ENCODE measurements at places on chromosomes 6 and 20. TPM values are rescaled to one million over a fixed set of nuclear protein-coding genes. Genes with fewer than 3 reads are reported as not detected.

DNA sequence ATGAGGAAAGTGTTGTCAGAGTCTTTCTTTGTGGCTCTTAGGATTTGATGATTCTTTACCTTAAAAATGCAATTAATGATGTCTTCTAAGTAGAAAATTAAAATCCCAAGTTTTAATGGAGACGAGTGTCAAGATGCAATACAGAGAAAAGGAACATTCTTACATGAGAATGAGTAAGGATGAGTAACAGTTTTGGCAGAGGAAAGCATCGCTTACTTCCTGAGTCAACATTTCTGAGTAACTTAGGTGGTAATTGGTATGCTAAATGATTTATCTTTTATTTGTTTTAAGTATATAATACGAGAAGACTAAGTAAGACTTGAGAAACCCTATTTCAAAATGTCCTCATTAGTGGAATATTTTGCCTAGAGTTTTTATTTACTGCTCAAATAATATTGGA, 101.3 kb downstream of the RTN4IP1 start:
- no peak overlapping the region for H3K4me3 ChIP-seq
- peaks cover 17% of the 10 kb centered on the region for H3K4me1 ChIP-seq
- H3K27ac ChIP-seq: no peak overlapping the region
- H3K27me3 ChIP-seq: no peaks in the 10 kb centered on the region
- DNase-seq: no peak

DNA sequence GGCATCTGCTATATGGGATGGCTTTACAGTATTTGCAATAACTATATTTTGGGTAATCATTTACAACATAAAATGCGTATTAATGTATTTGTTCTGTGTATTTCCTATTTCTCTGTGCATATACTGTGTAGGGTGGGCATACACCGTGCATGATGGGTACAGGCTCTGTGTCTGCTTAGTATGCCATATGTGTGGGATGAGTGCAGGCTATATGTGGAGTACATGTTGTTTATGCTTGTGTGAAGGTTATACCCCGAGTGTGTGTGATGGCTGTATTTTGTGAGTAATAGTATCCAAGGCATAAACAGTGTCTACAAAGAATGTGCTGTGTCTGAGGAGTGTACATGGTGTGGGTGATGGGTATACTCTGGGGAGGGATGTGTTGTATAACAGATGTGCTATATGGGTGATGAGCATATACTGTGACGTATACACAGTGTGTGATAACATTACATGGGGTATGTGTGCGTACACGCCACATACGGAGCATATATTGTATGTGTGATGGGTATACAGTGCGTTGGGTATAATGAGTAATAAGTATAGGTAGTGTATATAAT, 52.7 kb downstream of the CPXM1 start:
- H3K4me3 ChIP-seq: no peak overlapping the region
- H3K27ac ChIP-seq: no peak overlapping the region
- peaks cover 32% of the 10 kb centered on the region for H3K4me1 ChIP-seq
- DNase-seq: no peak
- H3K27me3 ChIP-seq: no peaks in the 10 kb centered on the region

GRCh38 chr6:139294090-139294489, 2.3 kb upstream of the TXLNB start:
- peak overlapping the region; percentile 12 for H3K27ac ChIP-seq
- H3K36me3 ChIP-seq: no peaks in the 10 kb centered on the region
- peaks cover 43% of the 10 kb centered on the region for H3K4me1 ChIP-seq
- no peak overlapping the region for H3K4me3 ChIP-seq
- no peaks in the 10 kb centered on the region for H3K27me3 ChIP-seq

GRCh38 chr6:35503534-35503933, 6.7 kb upstream of the TEAD3 start:
- peaks cover 6% of the 10 kb centered on the region for H3K4me1 ChIP-seq
- H3K27ac ChIP-seq: no peak overlapping the region
- H3K4me3 ChIP-seq: no peak overlapping the region
- H3K27me3 ChIP-seq: peaks cover 19% of the 10 kb centered on the region
- no peaks in the 10 kb centered on the region for H3K36me3 ChIP-seq

DNA sequence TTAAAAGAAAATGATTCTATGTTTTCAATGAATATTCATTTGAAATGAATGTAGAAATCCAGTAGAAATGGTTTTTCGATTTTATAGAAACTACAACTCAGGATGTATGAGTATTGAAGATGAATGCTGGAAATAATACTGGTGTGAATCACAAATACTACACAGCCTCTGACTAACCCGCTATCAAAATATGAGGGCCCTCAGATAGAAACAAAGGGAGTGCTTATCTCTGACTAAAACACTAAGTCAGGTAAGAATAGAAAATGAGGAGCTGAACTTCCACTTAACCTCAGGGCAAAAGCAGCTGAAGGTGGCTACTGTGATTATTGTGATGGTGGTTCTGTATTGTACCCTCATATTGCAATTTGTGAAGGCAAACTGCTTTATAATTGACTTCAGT, 220.9 kb upstream of the RNF217 start:
- no peak overlapping the region for H3K4me3 ChIP-seq
- no peak for DNase-seq
- H3K27me3 ChIP-seq: no peaks in the 10 kb centered on the region
- no peak overlapping the region for H3K27ac ChIP-seq

GRCh38 chr6:43325876-43326275, 17.2 kb upstream of the CRIP3 start:
- H3K27me3 ChIP-seq: no peaks in the 10 kb centered on the region
- H3K4me1 ChIP-seq: peaks cover 2% of the 10 kb centered on the region
- H3K27ac ChIP-seq: no peak overlapping the region
- no peaks in the 10 kb centered on the region for H3K36me3 ChIP-seq
- H3K4me3 ChIP-seq: no peak overlapping the region

DNA sequence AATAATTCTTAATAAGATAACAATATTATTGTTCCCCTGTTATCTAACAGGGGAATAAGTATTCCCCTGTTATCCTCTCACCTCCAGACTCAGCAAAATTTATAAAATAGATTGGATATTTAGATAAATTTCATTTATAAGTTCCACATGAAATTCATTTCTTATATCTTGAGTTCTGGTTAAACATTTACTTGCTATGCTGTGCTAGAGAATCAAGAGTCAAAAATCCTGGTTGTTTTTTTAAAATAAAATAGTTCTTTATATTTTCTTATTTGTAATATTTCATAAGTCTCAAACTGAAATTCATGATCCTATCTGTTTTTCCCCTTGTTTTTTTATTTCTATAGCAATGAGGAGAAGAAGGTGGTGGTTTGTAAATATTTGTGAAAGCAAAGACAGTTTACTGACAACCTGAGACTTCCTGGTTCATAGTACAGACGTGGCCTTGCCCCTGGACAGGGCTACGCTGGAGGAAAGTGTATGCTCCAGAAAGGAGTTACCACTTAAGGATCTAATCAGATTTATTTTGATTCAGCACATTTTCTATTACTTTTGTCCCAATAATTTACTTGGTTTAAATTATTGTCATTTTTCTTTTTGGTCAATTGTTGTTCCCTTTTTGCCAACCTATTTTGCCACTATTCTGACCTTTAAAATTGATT, 37.8 kb upstream of the MARCKS start:
- no peaks in the 10 kb centered on the region for H3K36me3 ChIP-seq
- no peak overlapping the region for H3K27ac ChIP-seq
- H3K4me3 ChIP-seq: no peak overlapping the region
- H3K27me3 ChIP-seq: no peaks in the 10 kb centered on the region
- no peak for DNase-seq

DNA sequence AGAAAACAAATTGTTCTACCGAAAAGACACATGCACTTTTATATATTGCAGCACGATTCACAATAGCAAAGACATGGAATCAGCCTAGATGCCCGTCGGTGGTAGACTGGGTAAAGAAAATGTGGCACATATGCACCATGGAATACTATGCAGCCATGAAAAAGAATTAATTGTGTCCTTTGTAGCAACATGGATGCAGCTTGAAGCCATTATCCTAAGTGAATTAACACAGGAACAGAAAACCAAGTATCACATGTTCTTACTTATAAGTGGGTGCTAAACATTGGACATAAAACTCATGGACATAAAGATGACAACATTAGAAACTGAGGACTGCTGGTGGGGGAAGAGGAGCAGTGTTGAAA, 32.4 kb downstream of the RALGAPB start:
- peaks cover 71% of the 10 kb centered on the region for H3K36me3 ChIP-seq
- no peaks in the 10 kb centered on the region for H3K4me1 ChIP-seq
- H3K27ac ChIP-seq: no peak overlapping the region
- no peak overlapping the region for H3K4me3 ChIP-seq
- DNase-seq: no peak
- no peaks in the 10 kb centered on the region for H3K27me3 ChIP-seq

LRFN2 gene
- total RNA-seq: not detected

LCA5 gene
- total RNA-seq: not detected
